ENCODE measurements at places on chromosomes 11 and 22. TPM values are rescaled to one million over a fixed set of nuclear protein-coding genes. Genes with fewer than 3 reads are reported as not detected.

The NOX4 gene
- 2.5 TPM for total RNA-seq

The BIRC3 gene
- total RNA-seq = 2.4 TPM

The KLHL35 gene
- 3.8 TPM for total RNA-seq

The XKR3 gene
- total RNA-seq = not detected

The SLC7A4 gene
- total RNA-seq = 0.09 TPM

The APOL4 gene
- total RNA-seq = 2.0 TPM

The GSTT2B gene
- total RNA-seq = 4.9 TPM

Measured in fibroblast of the aortic adventitia (primary cell).